ENCODE measurements at places on chromosomes 12 and 14.

DNA sequence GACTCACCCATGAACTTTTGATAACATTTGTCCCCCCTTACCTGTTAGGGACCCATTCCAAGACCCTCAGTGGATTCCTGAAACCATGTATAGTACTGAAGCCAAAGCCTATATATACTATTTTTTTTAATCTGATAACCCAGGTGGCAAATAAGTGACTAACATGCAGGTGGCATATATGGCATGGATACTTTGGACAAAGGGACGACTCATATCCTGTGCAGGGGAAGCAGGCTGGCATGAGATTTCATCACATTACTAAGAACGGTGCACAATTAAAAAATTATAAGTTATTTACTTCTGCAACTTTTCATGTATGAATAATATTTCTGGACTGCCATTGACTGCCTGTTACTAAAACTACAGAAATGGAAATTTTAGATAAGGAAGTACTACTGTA lies 880.1 kb upstream of the FBXO33 start:
- no peaks in the 10 kb centered on the region for H3K27me3 ChIP-seq
- no peak overlapping the region for H3K27ac ChIP-seq
- H3K4me1 ChIP-seq: no peaks in the 10 kb centered on the region
- no peak for DNase-seq
- H3K4me3 ChIP-seq: no peak overlapping the region

GRCh38 chr14:81738946-81739659 lies 205.4 kb upstream of the SEL1L start:
- no peak for DNase-seq
- H3K36me3 ChIP-seq: no peaks in the 10 kb centered on the region
- no peak overlapping the region for H3K4me3 ChIP-seq
- H3K4me1 ChIP-seq: no peaks in the 10 kb centered on the region
- H3K27ac ChIP-seq: no peak overlapping the region
- H3K27me3 ChIP-seq: peaks cover 2% of the 10 kb centered on the region

- no peak for DNase-seq
- no peak overlapping the region for H3K27ac ChIP-seq
- no peaks in the 10 kb centered on the region for H3K4me1 ChIP-seq
Measured at GRCh38 chr14:58785701-58786100, 147.9 kb downstream of the DACT1 start.

DNA sequence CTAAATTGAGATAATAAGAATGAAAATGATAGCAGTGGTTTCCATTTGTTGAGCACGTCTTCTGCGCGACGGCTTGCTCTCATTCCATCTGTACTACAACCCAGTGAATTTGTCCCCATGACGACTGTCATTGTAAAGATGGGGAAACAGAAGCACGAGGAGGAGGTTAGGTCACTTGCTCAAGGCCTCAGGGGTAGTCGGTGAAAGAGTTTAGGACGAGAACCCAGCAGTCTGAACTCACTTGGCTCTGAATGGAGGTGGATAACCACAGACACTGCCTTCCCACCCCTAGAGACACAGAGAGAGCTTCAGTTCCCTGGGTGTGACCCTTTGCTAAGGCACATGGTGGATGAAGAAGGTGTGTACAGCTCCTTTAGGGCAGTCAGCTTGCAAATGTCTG lies 30.9 kb upstream of the PLEKHG3 start:
- H3K4me3 ChIP-seq: no peak overlapping the region
- H3K4me1 ChIP-seq: peaks cover 16% of the 10 kb centered on the region
- no peak for DNase-seq
- no peak overlapping the region for H3K27ac ChIP-seq
- H3K27me3 ChIP-seq: no peaks in the 10 kb centered on the region
- H3K36me3 ChIP-seq: no peaks in the 10 kb centered on the region

- no peak for DNase-seq
- no peak overlapping the region for H3K27ac ChIP-seq
- peaks cover 2% of the 10 kb centered on the region for H3K27me3 ChIP-seq
- no peaks in the 10 kb centered on the region for H3K4me1 ChIP-seq
- no peaks in the 10 kb centered on the region for H3K36me3 ChIP-seq
- H3K4me3 ChIP-seq: no peak overlapping the region
Measured at GRCh38 chr14:93748208-93749075, 39.8 kb downstream of the PRIMA1 start.

DNA sequence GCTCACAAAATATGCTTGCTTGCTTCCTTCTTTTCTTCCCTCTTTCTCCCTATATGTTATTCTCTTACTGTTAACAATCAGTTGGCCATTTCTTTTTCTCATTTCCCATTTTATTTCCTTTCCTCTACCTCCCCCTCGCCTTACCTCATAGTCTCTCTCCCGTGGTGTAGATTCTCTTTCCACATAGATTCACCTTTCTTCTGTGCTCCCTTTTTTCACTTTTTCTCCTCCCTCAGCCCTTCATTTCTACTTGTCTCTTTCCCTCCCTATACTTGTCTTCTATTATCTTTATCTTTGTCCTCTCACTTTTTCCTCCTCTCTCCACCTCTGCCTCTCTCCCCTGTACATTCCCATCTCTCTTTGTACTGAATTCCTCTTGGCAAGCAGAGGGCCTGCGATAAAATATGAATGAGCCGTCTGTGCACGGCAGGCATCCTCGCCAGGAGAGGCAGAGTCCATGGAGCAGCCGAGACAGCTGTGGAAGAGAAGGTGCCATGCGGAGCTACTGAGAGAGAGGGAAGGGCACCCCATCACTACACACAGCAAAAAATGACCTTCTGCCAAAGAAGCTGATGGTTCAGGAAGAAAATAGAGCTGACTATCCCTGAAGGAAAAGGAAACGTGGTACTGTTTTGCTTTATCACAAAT lies 12.1 kb downstream of the C14orf93 start:
- H3K27ac ChIP-seq: no peak overlapping the region
- H3K4me1 ChIP-seq: no peaks in the 10 kb centered on the region
- no peaks in the 10 kb centered on the region for H3K27me3 ChIP-seq
- no peak overlapping the region for H3K4me3 ChIP-seq

DNA sequence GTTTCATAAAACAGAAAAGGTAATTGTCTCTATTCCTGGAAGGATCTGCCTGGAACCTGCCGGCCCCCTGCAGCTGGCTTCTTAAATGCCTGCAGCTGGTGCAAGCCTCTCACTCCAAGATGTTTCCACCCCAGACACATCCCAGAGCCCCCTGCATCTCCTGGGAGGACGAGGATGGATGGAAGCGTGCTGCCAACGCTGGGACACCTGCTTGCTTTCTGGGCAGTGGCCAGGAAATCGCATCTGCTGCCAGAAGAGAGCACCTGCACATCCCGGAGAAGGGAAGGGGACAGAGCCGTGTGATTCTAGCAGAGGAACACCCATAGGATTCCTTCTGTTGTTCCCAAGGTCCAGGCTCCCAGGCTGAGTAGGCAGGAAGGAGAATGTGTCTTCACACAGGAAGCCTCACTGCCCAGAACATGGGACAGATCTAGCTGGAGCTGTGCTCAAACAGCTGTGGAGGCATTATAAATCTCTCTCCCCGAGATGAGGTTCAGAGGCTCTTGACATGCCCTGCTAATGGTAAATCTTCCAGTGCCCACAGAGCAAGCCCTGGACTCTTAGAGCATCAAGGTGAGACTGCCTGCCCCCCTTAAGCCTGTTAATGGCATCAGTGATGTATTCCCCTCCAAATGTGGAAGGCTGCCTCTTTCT lies 138.8 kb upstream of the MAP1LC3B2 start:
- no peak overlapping the region for H3K27ac ChIP-seq
- H3K27me3 ChIP-seq: no peaks in the 10 kb centered on the region
- no peaks in the 10 kb centered on the region for H3K4me1 ChIP-seq
- H3K4me3 ChIP-seq: no peak overlapping the region
- no peak for DNase-seq

- H3K27ac ChIP-seq: no peak overlapping the region
- H3K4me3 ChIP-seq: no peak overlapping the region
- no peak for DNase-seq
- H3K4me1 ChIP-seq: no peaks in the 10 kb centered on the region
- peaks cover 10% of the 10 kb centered on the region for H3K27me3 ChIP-seq
- no peaks in the 10 kb centered on the region for H3K36me3 ChIP-seq
Measured at GRCh38 chr14:67440513-67440912, 28.5 kb upstream of the PLEK2 start.

GRCh38 chr12:75953312-75953906 lies 78.2 kb downstream of the PHLDA1 start:
- H3K27ac ChIP-seq: no peak overlapping the region
- H3K36me3 ChIP-seq: no peaks in the 10 kb centered on the region
- peaks cover 5% of the 10 kb centered on the region for H3K4me1 ChIP-seq
- no peak for DNase-seq
- H3K4me3 ChIP-seq: no peak overlapping the region

DNA sequence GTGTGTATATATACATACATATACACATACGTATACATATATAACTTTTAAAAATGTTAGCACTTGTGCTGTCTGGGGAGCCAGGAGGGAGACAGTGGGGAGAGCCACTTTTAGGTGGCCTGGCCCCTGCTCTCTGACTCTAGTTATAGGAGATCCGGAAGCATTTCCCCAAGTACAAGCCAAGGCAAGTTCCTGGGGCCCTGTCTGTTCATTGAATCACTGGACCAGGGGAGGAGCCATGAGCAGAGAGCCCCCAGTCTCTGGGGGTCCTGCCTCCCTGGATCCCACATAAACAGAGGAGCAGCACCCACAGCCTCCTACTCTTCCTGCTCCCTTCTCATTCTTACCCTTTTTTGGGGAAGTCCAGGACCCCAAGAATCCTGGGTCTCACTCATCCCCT lies 45.4 kb upstream of the TMED10 start:
- no peak overlapping the region for H3K4me3 ChIP-seq
- H3K36me3 ChIP-seq: no peaks in the 10 kb centered on the region

DNA sequence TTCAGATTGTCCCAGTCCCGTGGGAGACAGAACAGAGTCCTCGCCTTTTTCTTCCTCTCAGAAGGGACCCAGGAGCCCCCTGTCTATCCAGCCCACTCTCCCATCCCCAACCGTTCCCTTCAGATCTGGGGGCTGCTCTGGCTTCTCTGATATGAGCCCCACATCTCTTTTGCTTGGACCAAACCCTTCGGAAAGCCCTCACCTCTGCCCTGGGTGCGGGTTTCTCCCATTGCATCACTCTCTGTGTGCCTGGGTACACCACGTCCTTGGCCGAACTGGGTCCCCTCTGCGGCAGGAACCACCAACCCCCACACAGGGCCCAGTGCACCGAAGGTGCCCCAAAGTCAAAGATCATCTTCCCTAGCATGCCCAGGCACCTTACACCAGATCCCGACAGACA lies 87.8 kb downstream of the DICER1 start:
- DNase-seq: no peak
- peaks cover 4% of the 10 kb centered on the region for H3K27me3 ChIP-seq
- H3K36me3 ChIP-seq: no peaks in the 10 kb centered on the region
- H3K4me1 ChIP-seq: no peaks in the 10 kb centered on the region

- no peak for DNase-seq
- no peaks in the 10 kb centered on the region for H3K4me1 ChIP-seq
- H3K27me3 ChIP-seq: no peaks in the 10 kb centered on the region
- H3K36me3 ChIP-seq: no peaks in the 10 kb centered on the region
- no peak overlapping the region for H3K4me3 ChIP-seq
Measured at GRCh38 chr12:50338920-50339645, 55.8 kb upstream of the LIMA1 start.

- H3K36me3 ChIP-seq: no peaks in the 10 kb centered on the region
- H3K4me1 ChIP-seq: no peaks in the 10 kb centered on the region
- H3K4me3 ChIP-seq: no peak overlapping the region
- H3K27me3 ChIP-seq: no peaks in the 10 kb centered on the region
Measured at GRCh38 chr12:42960087-42960527, 370.6 kb upstream of the PRICKLE1 start.

DNA sequence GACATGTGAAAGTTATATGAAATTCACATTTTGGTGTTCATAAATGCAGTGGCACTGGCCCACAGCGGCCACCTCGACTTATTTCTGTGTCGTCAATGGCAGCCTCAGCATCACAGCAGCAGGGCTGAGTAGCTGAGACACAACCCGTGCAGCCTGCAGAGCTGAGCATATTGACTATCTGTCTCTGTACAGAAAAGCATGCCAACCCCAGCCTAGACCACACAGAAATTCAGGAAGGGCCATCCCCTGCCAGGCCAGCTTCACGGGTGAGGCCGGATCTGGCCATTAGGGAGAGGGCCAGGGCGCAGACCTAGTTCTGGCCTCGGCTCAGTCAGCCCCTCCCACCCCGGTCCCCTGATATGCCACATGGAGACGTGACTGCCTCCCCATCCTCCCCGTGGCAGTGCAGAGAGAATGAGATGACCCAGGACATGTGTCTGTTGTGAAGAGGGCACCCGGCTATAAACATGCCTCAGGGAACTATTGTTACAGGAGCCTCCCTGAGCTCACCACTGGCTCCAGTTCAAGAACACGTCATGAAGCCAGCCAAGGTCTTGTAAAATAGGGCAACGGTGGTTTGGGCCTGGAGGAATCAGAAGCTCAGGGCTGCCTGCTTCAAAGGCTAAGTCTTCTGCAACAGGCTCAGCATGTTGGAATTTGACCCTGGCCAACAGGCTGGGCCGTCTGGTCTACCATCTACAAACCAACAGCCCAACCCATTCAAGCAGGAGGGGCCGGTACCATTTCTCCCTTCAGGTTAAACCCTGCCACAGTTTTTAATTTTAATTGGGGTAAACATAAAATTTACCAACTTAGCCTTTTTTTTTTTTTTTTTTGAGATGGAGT lies 25.5 kb downstream of the SCARB1 start:
- no peak overlapping the region for H3K4me3 ChIP-seq
- DNase-seq: no peak
- H3K4me1 ChIP-seq: no peaks in the 10 kb centered on the region
- H3K36me3 ChIP-seq: no peaks in the 10 kb centered on the region
- no peak overlapping the region for H3K27ac ChIP-seq

DNA sequence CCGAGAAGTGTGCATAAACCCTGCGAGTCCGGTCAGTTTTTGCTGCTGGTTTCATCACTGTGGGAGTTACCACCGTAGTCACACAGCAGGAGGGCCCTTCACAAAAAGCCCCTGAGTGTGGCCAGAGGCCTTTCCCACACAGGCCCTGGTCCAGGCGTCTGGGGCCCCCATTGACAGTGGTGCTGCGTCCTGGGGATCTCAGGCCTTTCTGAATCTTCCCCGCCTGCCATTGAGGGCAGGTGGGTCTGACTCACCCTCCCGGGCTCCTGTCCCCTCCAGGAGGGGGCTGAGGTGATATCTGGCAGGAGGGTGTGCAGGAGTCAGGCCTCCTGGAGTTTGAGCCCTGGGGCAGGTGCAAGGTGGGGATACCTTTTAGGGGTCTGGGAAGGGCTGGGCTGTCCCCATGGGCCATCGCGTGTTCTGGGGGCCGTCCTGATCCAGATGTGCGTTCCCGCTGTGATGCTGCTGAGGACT lies 358.5 kb downstream of the TMEM121 start:
- H3K36me3 ChIP-seq: no peaks in the 10 kb centered on the region
- peak; percentile 1 for DNase-seq
- no peaks in the 10 kb centered on the region for H3K4me1 ChIP-seq
- peaks cover 11% of the 10 kb centered on the region for H3K27me3 ChIP-seq

- H3K4me3 ChIP-seq: no peak overlapping the region
- no peaks in the 10 kb centered on the region for H3K27me3 ChIP-seq
- no peak overlapping the region for H3K27ac ChIP-seq
- H3K36me3 ChIP-seq: peaks cover 1% of the 10 kb centered on the region
- H3K4me1 ChIP-seq: no peaks in the 10 kb centered on the region
Measured at GRCh38 chr14:43341921-43342320, 1165.2 kb downstream of the FSCB start.
